ENCODE measurements at places on chromosomes 3 and 15. TPM values are rescaled to one million over a fixed set of nuclear protein-coding genes. Genes with fewer than 3 reads are reported as not detected.

DNA sequence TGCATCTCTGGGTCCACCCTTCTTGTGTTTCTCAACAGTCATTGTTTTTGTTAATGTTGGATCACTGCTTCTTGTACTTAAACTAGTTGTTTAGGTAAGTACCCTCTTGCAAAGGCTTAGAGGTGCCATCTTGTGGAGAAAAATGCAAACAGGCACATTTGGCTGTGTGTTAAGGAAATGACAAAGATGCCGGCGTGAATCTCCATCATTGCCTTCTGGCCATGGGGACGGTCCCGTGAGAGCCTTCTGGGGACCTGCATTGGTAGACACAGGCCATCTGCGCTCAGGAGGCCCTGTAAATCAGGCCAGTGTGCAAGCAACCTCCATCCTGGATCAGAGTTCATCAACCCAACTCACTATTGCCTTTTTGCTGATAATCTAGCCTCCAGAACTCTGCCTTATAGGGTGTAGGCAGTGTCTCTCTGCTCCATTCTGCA lies 158.6 kb upstream of the NR2E3 start:
- peak; percentile 46 for DNase-seq

- no peak for DNase-seq
Observed at GRCh38 chr3:119810018-119810435, 28.1 kb downstream of the NR1I2 start.

LEKR1 gene
- total RNA-seq, result 0.06 TPM

DNA sequence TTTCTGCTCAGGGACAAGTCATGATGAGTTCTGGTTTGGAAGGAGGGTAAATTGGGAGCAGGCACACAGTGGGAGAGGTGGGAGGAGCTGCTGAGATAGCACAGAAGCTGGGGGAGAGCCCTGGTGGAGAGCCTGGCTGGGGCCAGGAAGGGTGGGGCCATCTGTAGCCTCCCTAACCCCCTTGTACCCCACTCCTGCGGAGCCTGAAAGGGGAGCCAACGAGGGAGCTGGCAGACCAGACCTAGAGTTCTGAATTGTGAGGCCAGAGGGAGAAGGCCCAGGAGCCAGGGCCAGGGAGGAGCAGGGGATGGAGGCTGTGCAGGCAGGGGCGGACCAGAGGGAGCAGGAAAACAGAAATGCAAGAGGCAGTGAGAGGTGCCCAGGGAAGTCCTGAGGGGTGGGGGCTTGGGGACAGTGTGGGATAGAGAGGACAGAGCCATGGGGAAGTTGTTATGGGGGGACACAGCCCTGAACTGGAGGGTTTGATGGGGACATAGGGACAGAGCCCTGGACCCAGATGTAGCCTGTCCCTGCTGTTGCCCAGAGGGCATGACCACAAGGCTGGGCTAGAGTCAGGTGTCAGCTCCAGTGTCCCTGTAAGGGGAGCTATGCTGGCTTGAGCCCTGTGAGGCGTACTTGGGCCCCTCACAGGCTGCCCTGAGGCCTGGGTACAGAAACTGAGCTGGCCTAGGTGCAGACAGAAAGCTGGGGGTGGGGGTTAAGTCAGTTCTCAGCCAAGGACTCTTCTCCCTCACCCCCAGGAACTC lies 1.2 kb downstream of the TMIE start:
- DNase-seq, result no peak

GRCh38 chr3:137008976-137009375 lies 51.2 kb downstream of the IL20RB start:
- no peak for DNase-seq

DNA sequence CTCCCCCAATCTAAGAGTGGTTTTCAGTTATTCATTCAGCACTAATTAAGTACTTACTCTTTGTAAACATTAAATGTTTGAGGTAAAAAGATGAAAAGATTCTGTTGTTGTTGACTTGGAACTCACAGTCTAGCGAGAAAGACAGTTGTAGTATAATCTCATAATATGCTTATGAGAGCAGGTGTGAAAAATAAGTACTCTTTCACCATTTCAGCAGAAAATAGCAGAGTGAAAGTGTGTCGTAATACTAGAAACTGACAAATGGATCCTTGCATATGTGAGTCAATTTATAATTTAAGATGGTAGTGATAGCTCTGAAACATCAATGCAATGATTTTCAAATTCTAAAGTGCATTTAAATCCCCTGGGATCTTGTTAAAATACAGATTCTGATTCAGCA lies 618.8 kb upstream of the CCDC54 start:
- no peak for DNase-seq

- no peak for DNase-seq
Observed at GRCh38 chr3:140085001-140085400, 150.0 kb downstream of the CLSTN2 start.

DNA sequence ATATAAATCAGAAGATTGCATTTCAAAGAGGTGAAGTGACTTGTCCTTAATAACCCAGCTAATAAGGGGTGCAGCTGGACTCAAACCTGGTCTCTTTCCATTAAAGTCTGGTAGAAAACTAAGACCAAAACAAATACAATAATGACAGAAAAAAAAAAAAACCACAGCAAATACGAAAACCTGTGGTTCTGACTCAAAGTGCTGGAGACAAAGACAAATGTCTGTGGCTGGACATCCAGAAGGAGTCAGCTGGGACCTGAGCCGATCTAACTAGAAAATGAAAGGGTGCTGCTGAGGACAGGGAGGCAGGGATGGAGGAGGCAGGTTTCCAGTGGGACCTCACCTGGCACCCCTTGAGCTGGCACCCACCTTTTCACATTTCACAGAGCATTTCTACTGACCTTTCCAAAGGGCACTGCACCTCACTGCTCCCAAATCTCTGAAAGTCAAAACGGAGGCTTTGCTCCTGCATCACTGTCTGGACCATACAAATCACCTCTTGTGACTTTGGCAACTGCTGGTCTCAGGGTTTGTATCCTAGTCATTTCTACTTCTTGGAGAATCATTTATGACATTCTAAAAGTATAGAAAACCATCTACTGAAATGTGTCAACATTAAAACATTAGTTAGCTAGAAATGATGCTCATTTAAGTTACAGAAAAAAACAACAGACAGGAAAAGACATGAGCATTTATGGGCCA lies 61.7 kb downstream of the CCNL1 start:
- no peak for DNase-seq

DNA sequence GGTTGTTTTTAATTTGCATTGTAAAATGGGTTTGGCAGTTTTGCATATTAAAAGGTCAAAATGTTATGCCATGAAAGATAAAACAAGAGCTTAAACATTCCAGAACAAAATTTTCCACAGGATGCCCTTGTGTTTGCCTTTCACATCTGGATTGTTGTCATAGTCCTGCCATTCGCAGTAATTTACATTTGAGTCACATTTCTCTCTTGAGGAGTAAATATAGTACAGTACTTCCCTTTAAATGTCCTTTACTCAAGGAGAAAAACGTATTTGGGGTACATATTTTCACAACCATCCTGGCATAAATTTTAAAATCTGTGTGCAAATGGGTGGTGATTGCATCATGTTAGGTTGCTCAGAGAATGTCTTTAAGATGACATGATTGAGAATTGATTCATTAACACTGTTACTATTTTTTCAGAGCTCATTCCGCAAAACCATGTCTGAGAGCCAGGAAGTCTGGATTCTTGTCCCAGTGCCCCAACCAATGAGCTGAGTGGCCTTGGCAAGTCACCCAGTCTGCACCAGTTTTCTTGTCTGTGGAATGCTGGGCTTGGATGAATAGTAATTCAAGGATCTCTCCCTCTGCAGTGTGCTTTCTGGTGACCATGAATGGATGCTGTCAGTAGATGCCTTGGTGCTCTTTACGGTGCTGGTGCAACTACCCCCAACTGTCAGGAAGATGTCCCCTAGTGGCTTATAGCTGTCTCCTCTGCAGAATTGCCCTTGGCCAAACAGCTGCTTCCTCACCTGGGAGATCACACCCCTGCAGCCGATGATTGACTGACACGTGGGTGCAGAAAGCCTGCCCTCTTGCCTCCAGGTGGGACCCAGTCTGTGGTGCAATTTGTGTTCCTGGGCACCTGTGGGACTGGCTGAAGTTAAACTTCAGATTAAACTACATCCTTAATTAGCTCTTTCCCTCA lies 43.0 kb downstream of the ABHD5 start:
- peak; percentile 55 for DNase-seq

DNA sequence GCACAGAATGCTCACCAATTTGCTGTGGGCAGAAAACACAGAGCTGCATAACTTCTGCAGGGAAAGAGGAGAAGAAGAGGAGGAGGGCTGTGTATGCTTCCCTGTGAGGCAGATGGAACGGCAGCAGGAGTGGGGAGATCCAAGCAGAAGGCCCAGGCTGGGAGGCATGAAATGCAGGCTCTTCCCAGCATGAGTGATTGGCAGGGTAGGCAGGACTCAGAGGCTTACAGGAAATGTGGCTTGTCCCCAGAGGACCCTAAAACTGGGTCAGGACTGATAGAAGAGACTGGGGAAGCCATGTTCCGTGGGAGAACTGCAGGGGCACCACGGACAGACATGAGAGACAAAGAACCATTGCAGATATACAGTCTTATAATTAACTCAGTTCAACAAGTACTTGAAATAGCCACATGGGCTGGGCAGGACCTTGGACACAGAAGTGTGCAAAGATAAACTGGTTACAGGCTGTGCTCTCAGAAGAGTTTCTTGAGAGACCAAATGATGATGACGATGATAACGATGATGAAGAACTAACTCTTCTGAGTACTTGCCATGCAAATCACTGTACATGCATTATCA lies 286.9 kb downstream of the EPHB1 start:
- no peak for DNase-seq

LIPH gene
- total RNA-seq, result 1.9 TPM

SERPINI2 gene
- not detected for total RNA-seq

DNA sequence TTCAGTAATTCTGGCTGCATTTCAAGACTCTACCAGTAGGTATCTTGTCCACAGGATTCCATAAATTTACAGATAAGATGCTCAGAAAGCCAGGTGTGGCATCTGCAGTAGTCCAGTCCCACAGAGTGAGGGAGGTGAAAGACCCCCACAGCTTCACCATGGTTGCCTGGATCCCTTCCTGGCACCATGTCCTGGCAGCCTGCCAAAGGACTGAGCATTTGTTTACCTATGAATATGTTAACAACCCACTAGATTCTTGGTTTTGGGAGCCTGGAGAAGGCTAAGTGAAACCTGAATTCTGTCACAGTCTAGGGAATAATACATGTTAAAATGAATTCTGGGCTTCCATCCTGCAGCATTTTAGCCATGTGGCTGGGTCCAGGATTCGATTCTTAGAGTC lies 14.9 kb downstream of the CHST2 start:
- DNase-seq, result no peak

- no peak for DNase-seq
Observed at GRCh38 chr15:25054329-25054728, 99.5 kb downstream of the SNRPN start.

GRCh38 chr3:101931081-101931480 lies 81.8 kb downstream of the NFKBIZ start:
- no peak for DNase-seq

DNA sequence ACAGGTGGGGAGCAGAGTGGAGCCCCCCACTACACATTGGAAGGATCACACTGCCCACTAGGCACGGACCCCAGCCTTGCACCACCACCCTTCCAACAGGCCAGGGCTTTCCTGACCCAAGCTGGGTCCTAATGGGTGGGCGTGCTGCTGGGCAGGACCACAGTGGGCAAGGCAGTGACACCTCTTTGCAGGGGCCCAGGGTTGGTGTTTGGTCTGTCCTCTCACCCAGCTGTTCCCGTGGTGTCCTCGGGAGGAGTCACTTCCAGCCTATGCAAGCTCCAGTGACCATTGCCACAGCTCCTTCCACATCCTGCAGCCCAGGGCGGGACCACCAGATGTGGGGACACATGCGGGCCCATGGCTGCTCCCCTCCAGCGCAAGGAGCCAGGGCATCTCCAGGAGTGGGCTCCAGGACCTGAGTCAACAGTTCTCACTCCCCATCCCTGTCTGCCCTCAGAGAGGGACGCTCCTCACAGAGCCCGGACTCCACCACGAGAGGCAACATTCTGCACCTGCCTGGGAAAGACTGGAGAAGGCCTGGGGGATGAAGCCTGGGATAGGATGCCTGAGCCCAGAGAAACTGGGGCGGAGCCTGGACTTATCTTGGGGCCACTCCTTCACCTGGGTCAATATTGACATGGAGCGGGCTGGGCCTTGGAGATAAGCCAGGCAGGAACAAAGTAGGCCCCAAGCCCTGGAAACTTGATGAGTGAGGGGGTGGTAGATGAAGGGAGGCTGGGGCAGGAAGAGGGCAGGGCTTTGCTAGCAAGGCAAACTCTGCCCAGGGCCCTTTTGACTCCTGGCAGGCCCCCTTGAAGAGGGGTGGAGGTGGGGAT lies 3.9 kb upstream of the VILL start:
- DNase-seq, result no peak

DNA sequence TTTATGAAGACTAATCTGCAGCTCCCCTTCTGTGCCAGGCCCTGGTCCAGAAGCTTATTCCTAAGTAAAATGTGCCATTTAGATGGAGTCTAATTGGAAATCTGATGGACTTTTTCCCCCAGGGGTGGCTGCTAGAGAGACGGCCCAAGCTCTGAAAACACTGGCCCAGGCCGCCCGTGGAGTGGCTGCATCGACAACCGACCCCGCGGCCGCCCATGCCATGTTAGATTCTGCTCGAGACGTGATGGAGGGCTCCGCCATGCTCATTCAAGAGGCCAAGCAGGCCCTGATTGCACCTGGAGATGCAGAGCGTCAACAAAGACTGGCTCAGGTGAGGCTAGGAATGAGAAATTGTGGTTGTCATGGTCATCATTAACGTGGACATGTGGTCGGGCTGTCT lies 305.8 kb upstream of the TPM1 start:
- no peak for DNase-seq

A4GNT gene
- total RNA-seq, result not detected

- no peak for DNase-seq
Observed at GRCh38 chr3:181851063-181851462, 139.3 kb downstream of the SOX2 start.

LMLN gene
- total RNA-seq, result 4.0 TPM

DNA sequence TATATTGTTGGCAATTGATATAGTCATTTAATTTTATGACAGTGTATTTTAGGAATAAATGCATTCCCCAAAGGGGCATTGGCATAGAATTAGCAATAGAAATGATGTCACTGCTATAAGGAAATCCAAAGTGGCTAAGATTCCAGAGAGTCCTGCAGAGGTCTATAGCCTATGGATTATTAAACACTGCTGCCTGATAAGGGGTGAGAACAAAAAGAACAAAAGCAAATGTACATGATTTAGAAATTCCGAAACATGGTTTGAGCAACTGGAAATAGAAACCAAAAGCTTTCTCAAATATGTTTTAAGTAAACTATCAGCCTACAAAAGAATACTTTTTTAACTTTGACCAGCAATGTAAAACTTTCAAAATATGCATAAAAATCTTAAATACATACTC lies 280.1 kb upstream of the RASGRP1 start:
- DNase-seq, result no peak

CASR gene
- total RNA-seq, result not detected
